ENCODE measurements at places on chromosomes 12 and 14. TPM values are rescaled to one million over a fixed set of nuclear protein-coding genes. Genes with fewer than 3 reads are reported as not detected.

The ASCL1 gene
- total RNA-seq, result not detected

The OVCH1 gene
- not detected for total RNA-seq

The TMEM233 gene
- not detected for total RNA-seq

The ACSM4 gene
- not detected for total RNA-seq

The MMP17 gene
- 11.2 TPM for total RNA-seq

Data from hair follicle dermal papilla cell (primary cell).